ENCODE measurements at places on chromosomes 5 and 9.

GRCh38 chr9:100222674-100223073, 123.6 kb downstream of the INVS start:
- DNase-seq = peak; percentile 16

DNA sequence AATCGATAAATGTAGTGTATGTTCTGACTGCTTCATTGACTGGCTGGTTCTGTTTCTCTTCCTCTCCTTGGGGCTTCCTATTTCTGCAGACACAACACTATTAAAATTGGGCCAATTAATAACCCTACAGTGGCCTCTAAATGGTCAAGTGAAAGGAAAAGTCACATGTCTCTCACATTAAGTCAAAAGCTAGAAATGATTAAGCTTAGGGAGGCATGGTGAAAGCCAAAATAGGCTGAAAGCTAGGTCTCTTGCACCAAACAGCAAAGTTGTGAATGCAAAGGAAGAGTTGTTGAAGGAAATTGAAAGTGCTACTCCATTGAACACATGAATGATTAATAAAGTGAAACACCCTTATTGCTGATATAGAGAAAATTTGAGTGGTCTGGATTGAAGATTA, 58.2 kb downstream of the CCNH start:
- DNase-seq = no peak

GRCh38 chr9:130731355-130731754, 37.8 kb downstream of the EXOSC2 start:
- no peak for DNase-seq

DNA sequence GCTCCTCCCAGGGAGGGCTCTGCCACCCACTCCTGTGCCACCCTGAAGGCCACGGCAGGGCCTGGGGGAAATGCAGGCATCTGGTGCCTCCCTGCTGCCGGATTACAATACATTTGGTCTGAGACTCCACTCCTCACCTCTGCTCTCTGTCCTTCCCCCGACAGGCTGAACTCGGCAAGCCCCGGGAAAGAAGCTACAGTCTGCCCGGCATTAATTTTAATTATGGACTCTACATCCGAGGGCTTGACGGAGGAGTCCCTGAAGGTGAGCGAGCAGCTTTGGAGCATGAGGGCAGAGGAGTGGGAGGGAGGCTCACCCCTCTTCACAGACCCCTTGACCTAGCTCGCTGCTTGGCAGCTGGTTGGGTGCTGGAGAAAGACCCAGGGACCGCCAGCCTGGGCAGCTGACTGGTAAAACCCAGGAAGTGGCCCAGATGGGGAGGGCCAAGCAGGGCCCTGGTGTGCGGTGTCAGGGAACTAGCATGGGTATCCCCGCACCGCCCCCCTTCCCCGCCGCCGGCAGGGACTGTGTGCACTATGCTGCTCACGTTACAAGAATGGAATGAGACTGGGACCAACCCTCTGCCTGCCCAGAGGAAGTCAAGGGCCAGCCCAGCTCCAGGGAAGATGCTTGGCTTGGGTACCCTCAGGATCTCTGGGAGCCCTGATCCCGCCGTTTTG, 83.7 kb upstream of the BARHL1 start:
- DNase-seq = no peak

DNA sequence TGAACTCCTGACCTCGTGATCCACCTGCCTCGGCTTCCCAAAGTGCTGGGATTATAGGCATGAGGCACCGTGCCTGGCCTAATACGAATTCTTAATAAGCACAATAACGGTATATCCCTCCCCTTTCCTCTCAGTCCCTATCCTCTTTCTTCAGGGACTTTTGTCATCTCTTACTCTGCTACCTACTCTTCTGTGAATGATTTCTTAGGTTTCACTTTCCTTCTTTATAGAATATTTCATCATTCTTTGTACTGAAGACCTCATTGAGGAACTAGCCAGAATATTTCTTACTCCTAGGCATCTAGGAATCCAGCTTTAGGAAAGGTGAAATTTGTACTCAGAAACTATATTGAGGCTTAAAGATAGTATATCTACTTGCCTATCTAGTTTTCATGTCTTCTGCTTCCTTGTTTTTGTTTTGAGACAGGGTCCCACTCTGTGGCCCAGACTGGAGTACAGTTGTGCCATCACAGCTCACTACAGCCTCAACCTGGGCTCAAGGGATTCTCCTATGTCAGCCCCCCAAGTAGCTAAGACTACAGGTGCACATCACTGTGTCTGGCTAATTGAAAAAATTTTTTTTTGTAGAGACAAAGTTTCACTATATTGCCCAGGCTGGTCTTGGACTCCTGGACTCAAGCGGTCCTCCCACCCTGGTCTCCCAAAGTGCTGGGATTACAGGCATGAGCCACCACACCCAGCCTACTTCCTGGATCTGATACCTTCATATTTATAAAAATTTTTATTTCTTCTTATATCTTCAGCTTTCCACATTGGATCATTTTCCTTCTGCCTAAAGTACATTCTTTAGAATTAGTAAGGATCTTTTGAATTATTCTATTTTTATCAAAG, 69.7 kb downstream of the GPBP1 start:
- no peak for DNase-seq

- no peak for DNase-seq
Measured at GRCh38 chr5:165560648-165561047, 2055.2 kb downstream of the MAT2B start.

GRCh38 chr9:110807956-110808598, 139.5 kb downstream of the MUSK start:
- DNase-seq = no peak

GRCh38 chr5:109837231-109837861, 147.6 kb downstream of the MAN2A1 start:
- no peak for DNase-seq

- no peak for DNase-seq
Measured at GRCh38 chr5:131277875-131278740, 14.3 kb downstream of the CDC42SE2 start.

- DNase-seq = no peak
Measured at GRCh38 chr9:78234810-78235209, 1.1 kb upstream of the CEP78 start.

- no peak for DNase-seq
Measured at GRCh38 chr9:85416715-85417114, 325.0 kb downstream of the AGTPBP1 start.

DNA sequence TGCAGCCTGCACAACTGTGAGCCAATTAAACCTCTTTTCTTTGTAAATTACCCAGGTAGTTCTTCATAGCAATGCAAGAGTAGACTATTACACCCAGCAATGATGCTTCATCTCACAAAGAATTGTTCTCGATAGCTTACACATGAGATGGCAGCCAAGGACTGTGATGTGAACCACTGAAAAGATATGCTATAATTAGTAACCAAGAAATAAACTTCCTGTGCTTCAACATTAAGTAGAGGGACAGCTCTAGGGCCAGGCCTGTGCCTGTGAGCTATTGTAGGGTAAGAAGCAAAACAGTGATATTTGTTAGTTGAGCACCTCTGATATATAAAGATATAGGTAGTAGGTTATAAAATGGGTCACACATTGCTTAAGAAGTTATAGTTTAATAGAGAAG, 41.8 kb upstream of the DPYSL3 start:
- no peak for DNase-seq

GRCh38 chr9:20302197-20302596, 320.1 kb downstream of the MLLT3 start:
- no peak for DNase-seq

DNA sequence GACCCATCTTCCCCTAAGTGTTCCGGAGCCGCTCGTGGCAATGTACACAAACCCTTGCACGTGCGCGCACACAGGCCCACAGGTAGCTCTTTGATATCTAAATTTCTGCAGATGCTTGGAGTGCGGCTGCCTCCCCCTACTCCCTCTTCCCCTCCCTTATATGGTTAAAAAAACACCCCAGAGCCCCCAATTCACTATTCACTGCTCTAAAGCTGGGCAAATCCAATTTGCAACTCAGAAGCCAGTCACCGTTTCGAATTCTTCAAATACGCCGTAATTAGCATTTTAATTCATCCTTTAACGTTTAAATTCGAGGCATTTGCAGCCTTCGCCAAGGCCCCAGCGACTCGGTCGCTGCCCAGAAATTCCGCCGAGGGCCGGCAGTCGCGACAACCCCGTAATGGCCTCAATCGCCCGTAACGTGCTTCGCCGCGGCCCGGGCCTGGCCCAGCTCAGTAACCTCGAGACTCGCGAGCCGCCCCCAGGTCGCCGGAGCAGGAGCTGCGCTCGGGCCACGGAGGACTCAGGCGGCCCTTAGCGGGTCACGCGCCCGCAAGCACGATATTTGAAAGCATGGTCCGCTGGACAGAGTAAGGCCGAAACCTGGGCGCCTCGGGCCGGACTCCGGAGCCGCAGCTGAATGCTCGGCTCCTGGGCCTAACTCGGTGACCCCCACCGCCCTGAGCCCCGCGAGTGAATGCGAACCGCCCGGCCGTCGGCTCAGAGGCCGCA, 1.3 kb downstream of the IRX2 start:
- DNase-seq = no peak

GRCh38 chr5:110019780-110020179, 330.1 kb downstream of the MAN2A1 start:
- no peak for DNase-seq

GRCh38 chr5:65076251-65076869, 307.6 kb downstream of the CWC27 start:
- DNase-seq = peak; percentile 81
